WERI-Rb-1 (cell line): ENCODE measurements at places on chromosomes 11 and 22.

DNA sequence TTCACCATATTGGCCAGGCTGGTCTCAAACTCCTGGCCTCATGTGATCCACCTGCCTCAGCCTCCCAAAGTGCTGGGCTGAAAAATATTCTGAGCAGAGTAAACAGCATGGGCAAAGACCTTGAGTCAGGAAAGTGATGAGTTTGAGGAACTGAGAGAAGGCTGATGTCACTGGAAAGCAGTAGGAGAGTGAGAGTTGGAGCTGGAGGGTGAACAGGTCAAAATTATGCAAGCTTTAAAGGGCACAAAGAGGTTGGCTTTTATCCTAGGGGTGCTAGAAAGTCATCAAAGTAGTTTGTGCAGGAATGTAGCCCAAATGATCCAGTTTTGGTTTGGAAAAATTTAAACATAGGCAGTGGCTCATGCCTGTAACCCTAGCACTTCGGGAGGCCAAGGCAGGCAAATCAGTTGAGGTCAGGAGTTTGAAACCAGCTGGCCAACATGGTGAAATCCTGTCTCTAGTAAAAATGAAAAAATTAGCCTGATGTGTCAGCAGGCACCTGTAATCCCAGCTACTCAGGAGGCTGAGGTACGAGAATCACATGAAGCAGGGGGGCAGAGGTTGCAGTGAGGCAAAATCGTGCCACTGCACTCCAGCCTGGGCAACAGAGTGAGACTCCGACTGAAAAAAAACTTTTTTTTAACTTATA lies 44.7 kb upstream of the CXCR5 start:
- DNase-seq = no peak

DNA sequence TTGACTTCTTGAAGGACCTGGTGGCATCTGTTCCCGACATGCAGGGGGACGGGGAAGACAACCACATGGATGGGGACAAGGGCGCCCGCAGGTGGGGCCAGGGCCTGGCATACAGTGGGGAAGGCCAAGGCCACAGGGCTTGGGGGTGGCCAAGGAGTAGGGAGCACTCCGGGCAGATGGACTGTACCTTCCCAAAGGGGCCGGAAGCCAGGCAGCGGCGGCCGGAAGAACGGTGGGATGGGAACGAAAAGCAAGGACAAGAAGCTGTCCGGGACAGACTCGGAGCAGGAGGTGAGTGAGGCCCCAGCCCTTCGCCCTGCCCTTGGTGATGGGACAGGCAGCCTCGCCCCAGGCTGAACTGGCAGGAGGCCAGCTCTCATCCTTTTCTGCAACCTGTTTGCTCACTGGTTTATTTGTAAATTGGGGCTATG lies 1.2 kb downstream of the DRAP1 start:
- no peak for DNase-seq

DNA sequence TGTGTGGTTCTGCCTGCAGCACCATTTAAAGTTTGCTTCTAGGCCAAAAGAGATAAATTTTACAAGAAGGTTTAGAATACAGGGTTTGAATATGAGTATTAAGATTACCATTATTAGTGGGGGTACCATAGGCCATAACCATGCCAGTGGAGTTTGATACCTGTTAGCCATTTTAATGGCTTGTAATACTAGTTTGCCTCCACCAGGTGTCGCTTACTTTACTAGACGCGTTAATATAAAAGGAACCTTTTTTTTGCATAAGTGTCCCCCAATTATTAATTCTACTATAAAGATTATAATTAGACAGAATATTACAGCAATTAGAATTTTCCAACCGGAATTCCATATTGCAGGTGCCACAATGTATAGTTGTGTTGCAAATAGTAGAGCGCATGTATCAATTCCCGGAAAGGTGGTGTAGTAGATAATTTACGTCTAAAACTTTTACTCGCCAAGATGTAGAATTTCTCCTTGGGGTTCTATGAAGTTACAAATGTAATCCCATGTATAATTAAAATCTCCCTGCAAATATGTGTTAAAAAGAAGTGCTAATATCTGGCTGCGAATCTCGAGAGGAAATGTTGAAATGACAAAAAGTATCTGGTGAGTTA lies 16.1 kb downstream of the MS4A6E start:
- DNase-seq = no peak

- no peak for DNase-seq
Measured at GRCh38 chr22:29636751-29637150, 33.3 kb downstream of the NF2 start.

- DNase-seq = no peak
Measured at GRCh38 chr11:64976651-64977050, 4.7 kb upstream of the MAJIN start.

DNA sequence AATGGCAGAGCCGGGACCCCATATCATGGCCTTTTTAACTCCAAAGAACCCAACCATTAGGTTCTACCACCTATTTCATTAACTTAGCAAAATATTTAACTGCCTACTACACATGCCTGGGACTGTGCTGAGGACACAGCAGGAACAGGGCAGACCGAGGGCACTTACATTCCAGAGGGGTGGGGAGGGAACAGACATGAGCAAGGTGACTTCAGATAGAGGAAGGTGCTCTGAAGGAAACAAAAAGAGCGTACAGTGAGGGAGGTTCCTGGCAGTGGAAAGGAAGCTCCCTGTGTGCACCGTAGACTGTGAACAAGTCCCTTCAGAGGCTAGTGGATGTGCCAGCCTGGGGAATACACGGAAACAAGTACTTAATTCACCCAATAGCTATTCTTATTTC lies 82.8 kb downstream of the NAT10 start:
- no peak for DNase-seq

DNA sequence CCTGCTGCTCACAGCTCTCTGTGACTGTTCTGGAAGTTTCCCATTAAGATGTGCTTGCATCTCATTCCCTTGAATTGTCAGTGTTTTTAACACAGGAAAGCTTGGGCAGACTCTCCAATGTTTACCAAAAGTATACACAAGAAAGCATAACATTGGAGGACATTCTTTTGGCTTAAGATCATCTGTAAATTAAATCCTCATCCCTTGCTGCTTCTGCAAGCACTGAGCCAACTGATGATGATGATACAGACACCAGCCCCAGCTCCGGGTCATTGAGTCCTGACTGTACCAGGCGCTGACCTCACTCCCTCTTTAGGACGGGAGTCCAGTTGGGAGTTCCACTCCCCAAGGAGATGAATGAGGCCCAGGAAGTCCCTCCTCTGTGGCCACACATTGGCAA lies 23.8 kb downstream of the CD82 start:
- DNase-seq = no peak

GRCh38 chr11:122150216-122151124 lies 34.5 kb upstream of the BLID start:
- no peak for DNase-seq

- DNase-seq = no peak
Measured at GRCh38 chr11:15349413-15349812, 234.7 kb downstream of the INSC start.

- DNase-seq = no peak
Measured at GRCh38 chr11:33045551-33046255, 6.3 kb downstream of the TCP11L1 start.

- no peak for DNase-seq
Measured at GRCh38 chr11:119052163-119052814, 4.7 kb downstream of the HYOU1 start.

GRCh38 chr11:61551634-61552033 lies 29.2 kb downstream of the SYT7 start:
- no peak for DNase-seq

- no peak for DNase-seq
Measured at GRCh38 chr11:70090961-70091381, 12.9 kb downstream of the ANO1 start.

DNA sequence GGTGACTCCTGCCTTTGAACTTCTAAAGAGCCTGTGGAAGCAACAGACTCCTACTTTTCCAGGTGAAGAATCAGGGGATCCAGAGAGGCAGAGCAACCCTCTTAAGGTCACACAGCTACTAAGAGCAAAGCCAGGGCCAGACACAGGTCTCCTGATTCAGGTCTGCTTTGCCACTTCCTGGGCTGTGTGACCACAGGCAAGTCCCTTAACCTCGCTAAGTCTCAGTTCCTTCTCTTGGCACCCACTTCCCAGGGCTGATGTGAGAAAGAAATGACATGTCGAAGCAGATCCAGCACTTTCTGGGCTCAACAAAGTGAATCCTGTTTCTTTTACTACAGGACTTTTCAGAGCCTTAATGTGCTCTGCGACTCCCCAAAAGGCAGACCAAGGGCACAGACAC lies 30.2 kb downstream of the UQCR10 start:
- no peak for DNase-seq

DNA sequence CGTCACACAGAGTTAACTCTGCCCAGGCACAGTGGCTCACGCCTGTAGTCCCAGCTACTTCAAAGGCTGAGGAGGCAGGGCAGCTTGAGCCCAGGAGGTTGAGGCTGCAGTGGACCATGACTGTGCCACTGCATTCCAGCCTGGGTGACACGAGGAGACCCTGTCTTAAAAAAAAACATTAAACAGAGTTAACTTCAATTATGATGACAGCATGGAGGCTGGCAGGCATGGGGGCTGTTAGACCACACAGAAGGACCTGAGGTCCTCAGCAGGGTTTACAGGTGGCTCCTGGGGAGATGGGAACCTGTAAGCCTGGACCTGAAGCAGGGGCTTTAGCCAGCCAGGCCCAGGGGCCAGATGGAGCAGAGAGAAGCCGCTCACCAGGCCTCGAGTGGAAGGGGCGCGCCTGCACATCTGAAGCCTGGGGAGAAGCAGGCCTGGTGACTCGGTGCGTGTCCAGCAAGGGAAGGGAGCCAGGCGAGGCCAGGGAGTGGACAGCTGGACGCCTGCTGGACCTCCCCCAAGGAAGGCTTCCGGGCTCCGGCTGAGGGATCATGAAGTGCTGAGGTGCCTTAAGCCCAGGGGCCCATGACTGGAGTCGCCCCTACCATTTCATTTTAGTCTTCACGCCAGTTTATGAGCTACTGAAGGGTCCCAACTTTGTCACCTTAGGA lies 25.3 kb downstream of the RPUSD4 start:
- DNase-seq = peak; percentile 41

- DNase-seq = no peak
Measured at GRCh38 chr11:118894192-118894591, 10.5 kb downstream of the CXCR5 start.

DNA sequence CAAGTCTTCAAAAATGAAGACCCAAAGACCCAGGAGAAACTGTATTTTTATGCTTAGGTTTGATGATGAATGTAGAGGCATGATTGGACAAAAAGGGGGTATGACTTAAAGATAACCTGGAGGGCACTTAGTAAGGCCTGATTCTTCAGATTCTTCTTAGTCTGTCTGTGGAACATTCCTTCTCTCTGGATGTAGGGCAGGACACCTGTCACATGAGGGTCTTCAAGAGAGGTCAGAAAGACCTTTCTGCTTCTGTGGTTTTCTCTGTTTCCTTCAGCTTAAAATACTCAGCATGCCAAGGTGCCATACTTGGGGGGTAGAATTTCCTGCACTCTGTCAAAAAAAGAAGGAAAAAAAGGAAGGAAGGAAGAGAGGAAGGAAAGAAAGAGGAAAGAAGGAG lies 78.1 kb downstream of the BLID start:
- DNase-seq = no peak

DNA sequence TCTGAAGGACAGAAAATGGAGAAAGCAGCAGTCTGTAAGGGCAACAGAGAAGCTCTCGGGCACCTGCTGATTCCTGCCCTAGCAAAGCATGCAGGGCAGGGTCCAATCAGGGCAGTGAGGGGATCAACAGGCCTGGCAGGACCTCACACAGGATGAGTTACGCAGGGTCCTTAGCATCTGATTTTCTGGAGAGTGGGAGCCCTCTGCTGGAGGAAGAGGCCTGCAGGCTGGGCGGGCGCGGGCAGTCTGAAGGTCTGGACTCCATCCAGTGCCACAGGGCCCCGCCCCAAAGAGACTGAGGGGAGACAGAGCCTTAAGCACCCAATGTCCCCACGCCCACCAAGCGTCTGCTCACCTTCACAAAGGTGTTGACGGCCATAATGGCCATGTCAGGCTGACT lies 28.9 kb downstream of the AP1B1 start:
- peak; percentile 88 for DNase-seq

DNA sequence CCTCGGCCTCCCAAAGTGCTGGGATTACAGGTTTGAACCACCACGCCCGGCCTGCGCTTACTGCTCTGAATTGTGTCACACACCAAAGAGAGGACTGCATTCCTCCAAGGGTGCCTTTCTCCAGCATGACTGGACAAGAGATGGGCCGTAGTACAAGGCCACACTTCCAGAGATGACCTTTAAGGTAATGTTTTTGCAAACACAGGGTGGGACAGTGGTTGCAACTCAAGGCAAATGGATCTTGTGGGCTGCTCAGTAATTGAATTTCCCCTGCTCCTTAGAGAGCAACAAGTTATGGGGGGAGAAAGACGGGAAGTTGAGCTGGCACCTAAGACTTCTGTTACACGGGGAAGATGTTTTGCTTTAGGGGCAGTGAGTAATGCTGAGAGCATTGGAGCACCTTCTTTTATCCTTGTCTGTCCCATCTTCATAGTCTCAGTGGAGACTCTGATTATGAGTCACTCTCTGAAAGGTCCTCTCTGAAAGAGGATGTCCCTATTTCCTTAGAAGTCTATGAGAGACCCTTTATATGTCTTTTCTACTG lies 66.3 kb downstream of the C11orf91 start:
- DNase-seq = no peak

DNA sequence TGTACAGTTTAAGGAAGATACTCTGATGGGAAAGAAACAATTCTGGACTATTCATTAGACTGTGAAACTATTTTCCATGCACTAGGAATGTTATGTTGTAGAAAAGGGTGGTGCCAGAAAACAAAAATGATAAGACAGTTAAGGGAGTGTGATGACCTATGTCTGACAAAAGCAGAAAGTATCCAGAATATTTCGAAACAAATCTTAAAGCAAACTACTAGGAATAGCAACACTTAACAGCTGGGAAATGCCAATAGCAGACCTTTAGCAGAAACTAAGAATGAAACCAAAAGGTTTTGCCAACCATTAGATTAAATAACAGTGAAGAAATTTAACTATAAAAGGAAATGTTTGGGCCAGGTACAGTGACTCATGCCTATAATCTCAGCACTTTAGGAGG lies 3.3 kb upstream of the ARHGAP20 start:
- DNase-seq = no peak
